Right ventricle myocardium inferior (tissue), 1 donor: ENCODE measurements at places on chromosomes 5 and 9. TPM values are rescaled to one million over a fixed set of nuclear protein-coding genes. Genes with fewer than 3 reads are reported as not detected.

- no peak for DNase-seq
Measured at GRCh38 chr5:82149434-82149833, 128.7 kb downstream of the RPS23 start.

SLC28A3 gene
- 1.0 TPM for total RNA-seq

SPINK4 gene
- not detected for total RNA-seq

- DNase-seq, result no peak
Measured at GRCh38 chr5:32501071-32502002, 56.8 kb upstream of the ZFR start.

PHF24 gene
- total RNA-seq, result 0.22 TPM

- no peak for DNase-seq
Measured at GRCh38 chr5:4294878-4295277, 699.2 kb downstream of the IRX1 start.

- no peak for DNase-seq
Measured at GRCh38 chr5:10479154-10479721, 37.6 kb downstream of the ROPN1L start.

DNA sequence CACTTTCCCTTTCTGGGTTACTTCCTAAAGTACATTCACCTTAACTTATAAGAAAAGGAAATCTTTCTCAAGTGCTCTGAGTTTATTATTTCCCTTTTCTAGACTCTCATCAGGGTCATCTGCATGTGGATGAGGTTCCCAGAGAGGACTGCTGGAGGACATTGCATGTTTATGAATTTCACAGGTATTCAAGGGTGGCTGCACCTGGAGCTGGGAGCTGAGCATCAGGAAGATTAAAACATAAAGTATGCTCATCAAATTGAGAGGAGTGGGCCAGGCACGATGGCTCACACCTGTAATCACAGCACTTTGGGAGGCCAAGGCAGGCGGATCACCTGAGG is 34.7 kb upstream of the PLIN2 start:
- DNase-seq, result no peak

GRCh38 chr9:4059437-4059836 is 240.4 kb downstream of the GLIS3 start:
- no peak for DNase-seq

DNA sequence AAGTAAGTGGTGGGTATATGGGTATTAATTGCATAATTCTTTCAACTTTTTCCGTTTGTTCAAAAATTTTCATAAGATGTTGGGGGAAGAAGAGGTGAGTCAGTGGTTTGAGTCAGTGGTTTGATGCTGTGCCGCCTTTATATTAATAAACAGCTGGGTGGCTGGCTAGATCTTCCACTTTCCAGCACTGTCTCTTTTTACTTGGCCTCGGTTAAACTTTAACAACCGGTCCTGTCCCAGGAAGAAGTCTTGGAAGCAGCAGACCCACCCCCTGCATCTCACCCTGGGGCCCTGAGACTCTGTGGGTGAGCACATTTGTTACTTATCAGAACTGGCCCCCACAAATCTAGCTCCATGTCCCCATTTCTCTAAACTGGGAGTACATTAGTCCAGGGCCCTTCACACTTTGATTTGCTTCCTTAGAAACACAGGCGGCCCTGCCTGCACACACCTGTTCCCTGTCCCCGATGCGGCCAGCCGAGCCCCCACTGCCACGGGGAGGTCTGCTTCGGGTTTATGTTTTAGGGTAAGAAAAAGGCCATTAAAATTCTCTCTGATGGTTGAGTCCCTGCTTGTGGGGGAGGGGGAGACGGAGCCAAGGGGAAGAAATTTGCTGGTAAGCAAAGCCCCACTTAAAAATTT is 90.7 kb downstream of the PTCH1 start:
- DNase-seq, result no peak

PFN3 gene
- not detected for total RNA-seq

- DNase-seq, result no peak
Measured at GRCh38 chr5:28602429-28602828, 1564.0 kb upstream of the CDH9 start.
